Kidney tubule cell (primary cell): ENCODE measurements at places on chromosomes 11 and 22.

DNA sequence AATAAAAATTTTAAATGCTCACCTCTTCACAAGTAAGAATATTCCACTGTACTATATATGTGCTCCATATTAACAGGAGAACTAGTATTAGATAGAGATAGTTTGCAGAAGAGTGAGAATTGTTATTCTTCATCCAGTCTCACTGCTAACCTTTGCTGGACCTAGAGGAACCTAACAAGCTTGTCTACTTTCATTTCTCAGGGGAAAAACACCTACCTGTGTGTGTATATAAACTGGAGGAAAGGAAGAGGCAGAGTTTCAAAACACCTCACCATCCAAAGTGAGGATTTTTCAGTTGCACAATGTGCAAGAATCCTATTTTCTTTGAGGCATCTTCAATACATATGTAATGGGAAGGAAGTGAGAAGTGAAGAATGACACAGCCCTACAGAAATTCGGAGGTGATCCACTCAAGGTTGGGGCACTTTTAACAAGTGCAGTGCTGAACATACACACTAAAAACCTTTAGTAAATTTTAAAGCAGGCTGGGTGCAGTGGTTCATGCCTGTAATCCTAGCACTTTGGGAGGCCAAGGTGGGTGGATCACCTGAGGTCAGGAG, 52.4 kb downstream of the SYTL2 start:
- DNase-seq: no peak

DNA sequence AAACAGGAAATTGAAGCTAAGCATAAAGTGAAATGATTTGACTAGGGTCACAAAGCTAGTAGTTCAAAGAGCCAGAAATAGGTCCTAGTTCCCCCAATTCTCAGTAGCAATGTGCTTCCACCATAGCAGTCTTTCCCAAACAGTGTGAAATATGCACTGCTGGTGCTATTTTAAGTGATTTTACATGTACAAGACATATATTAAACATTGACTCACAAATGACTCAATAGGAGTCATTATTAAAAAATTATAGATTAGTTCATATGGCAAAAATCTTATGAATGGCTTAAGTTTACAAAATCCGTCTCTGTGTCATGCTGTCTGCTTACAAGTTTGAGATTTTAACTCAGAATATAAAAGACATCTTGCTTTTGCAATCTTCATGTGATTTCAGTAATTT, 21.4 kb downstream of the KIF18A start:
- peak; percentile 23 for DNase-seq

- no peak for DNase-seq
Measured at GRCh38 chr11:69630017-69630416, 10.9 kb upstream of the CCND1 start.

DNA sequence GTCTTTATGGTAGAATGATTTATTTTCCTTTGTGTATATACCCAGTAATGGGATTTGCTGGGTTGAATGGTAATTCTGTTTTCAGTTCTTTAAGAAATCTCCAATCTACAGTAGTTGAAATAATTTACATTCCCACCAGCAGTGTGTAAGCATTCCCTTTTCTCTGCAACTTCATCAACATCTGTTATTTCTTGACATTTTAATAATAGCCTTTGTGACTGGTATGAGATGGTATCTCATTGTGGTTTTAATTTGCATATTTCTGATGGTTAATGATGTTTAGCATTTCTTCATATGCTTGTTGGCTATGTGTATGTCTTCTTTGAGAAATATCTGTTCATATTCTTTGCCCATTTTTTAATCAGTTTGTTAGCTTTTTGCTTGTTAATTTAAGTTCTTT, 901.2 kb downstream of the METTL15 start:
- DNase-seq: no peak

DNA sequence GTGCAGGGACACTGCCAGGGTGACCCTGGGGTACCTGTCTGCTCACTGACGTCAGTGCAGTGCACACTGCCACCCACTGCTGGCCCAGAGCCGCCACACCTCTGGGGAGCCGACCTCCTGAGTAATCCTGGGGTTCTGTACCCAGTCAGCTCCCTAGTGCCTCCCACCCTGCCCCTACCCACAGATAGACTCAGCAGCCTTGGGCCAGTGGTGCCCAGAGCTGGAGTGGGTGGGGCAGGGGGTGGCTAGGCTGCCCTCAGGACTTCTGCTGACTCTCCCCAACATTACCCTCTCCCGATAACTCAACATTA, 5.8 kb downstream of the NRXN2 start:
- DNase-seq: no peak

DNA sequence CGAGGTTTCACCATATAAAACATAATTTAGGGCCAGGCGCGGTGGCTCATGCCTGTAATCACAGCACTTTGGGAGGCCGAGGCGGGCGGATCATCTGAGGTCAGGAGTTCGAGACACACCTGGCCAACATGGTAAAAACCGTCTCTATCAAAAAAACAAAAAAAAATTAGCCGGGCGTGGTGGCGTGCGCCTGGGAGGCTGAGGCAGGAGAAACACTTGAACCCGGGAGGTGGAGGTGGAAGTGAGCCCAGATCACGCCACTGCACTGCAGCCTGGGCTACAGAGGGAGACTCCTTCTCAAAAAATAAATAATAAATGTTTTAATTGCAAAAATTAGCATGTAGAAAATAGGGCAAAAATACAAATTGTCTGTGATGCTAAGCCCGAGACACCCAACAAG, 993 bp upstream of the SFI1 start:
- DNase-seq: no peak
